ENCODE measurements at places on chromosomes 4 and X.

DNA sequence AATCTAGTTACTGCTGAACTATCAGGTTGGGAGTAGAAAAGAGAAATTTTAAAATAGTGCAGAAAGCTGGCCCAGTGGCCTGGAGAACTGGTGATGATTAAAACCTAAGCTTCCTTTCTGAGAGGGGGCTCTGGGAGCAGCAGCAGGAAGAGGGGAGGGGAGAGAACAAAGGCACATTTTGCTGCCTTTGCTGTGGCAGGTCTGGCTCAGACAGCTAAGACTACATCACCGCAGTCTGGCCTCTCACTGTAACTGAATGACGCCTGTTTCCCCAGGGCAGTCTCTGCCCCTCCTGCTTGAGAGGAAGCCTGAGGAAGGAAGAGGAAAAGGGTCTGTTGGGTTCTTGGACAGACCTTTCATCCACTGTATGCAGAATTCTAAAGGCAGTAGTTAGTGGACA is 148.5 kb downstream of the FRAS1 start:
- no peak for DNase-seq

DNA sequence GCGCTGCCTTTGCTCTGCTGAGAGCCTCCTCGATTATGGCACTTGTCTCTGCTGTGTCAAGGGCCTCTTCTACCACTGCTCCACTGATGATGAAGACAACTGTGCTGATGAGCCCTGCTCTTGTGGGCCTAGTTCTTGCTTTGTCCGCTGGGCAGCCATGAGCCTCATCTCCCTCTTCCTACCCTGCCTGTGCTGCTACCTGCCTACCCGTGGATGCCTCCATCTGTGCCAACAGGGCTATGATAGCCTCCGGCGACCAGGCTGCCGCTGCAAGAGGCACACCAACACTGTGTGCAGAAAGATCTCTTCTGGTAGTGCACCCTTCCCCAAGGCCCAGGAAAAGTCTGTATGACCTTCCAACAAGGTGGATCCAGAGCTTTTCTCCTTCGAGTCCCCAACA is 106.8 kb upstream of the VAMP7 start:
- DNase-seq = no peak

DNA sequence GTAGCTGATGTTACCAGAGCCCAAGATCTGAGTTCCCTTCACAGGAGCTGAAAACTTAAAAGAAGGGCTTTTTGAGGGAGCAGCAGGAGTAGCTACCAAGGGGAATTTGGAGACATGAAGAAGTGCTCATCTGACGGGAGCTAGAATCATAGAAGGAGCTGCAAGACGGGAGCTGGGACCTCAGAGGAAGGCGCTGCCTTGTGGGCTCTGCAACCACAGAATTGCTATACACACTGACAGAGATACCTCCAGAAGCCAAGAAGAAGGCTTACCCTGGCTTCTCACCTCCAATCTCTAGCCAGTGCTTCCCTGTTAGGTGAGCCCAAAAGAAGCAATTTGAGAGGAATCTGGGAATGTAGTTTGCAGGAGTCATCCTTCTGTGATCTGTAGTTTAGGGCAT is 35.9 kb downstream of the DCAF8L2 start:
- DNase-seq = no peak

DNA sequence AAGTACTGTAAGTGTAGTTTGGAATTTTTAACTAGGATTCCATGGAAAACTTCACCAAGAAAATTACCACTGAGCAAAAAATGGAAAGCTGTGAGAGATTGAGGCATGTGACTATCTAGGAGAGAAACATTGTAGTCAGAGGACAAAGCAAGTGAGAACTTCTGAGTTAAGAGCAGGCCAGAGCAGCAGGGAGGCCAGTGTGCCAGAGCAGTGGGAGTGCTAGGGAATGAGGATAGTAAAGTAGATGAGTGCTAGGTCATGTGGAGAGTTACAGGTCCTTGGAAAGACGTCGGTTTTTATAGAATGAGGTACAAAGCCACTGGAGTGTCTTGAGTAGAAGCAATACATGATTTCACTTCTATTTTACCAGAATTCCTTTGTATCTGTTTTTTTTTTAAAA is 52.7 kb upstream of the FAT4 start:
- no peak for DNase-seq

DNA sequence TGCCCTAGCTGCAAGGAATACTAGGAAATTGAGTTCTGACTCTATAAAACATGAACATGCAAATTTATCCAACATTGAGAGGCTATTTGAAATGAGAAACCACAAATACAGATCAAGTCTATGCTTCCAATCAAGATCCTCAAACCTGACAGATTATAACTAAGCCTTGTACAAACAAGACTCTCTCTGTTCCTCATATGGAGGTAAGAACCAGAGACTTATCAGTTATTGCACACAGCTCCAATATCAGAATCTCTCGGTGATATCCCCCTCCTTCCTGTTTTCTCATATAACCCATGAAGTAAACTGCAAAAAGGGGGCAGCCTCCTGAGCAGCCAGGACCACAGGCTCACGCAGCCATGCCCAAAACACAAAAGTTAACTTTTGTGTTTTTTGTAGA is 36.5 kb downstream of the FBXW7 start:
- no peak for DNase-seq

- DNase-seq = no peak
Measured at GRCh38 chrX:9940421-9940820, 26.7 kb upstream of the CLDN34 start.

- DNase-seq = no peak
Measured at GRCh38 chr4:30600246-30601017, 119.7 kb upstream of the PCDH7 start.

GRCh38 chr4:168693750-168694490 is 197.1 kb downstream of the PALLD start:
- DNase-seq = no peak

Data from SHP77 treated with DMSO at 0.1 percent for 48 hours (cell line).